ENCODE measurements at places on chromosomes 7 and 10. TPM values are rescaled to one million over a fixed set of nuclear protein-coding genes. Genes with fewer than 3 reads are reported as not detected.

DNA sequence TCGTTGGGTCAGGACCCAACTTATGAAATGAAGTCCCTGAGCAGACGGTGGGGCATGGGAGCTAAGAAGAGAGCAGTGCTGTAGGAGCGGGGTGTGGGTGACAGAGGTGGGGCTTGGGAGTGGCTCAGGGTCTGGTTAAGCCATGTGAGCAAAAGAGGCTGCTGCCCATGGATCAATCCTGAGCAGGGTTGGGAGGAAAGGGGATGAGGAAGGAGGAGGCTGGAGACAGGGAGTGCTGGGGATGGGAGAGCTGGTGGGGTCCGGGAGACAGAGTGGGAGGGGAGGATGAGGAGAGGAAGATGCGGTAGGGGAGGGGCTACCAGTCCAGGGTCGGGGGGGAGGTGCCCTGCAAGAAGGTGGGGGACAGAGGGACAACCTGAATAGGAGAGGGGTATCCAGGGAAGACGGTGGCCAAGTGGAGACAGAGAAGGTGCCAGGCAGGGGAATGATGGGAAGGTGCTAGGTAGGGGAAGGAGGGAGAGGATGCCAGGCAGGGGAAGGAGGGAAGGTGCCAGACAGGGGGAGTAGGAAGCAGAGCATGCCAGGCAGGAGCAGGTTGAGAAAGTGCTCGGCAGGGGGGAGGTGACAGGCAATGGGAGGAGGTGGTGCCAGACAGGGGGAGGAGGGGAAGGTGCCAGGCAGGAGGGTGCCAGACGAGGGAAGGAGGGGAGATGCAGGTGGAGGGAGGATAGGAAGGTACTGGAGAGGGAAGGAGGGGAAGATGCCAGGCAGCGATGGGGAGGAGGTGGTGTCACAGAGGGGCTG lies 27.5 kb upstream of the SMARCD3 start:
- no peak for DNase-seq

DNA sequence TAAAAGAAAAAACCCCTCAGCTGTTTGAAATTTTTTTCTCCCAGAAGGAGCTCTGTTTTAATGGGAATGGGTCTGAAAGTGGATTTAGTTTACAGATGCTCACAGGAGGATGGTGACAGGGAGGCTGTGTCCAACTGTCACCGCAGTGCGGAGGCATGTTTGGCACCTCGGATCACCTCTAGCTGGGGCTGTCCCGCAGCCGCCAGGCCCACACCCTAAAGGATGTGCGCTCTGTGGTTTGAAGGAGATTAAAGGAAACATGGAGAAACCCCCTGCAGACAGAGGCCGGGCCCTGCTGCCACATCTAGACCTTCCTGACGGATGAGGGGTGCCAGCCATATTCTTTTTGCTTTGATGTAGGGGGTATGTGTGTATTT lies 160.6 kb downstream of the DNAJB6 start:
- no peak for DNase-seq

- DNase-seq = no peak
These were observed 42.2 kb upstream of the HSPB1 start for GRCh38 chr7:76260171-76260703.

GRCh38 chr7:24869572-24869971 lies 110.4 kb downstream of the OSBPL3 start:
- DNase-seq = no peak

- DNase-seq = no peak
These were observed 1005.8 kb upstream of the C7orf33 start for GRCh38 chr7:147584771-147585193.

Gene ZNF488
- polyA plus RNA-seq = 0.16 TPM

Gene RTKN2
- 1.0 TPM for polyA plus RNA-seq

Gene SHTN1
- 9.9 TPM for polyA plus RNA-seq

Measured in AG04450 (cell line).